ENCODE measurements at places on chromosomes 1 and 21.

- no peak for DNase-seq
These were observed 324.4 kb downstream of the KCTD3 start for GRCh38 chr1:215891266-215892057.

DNA sequence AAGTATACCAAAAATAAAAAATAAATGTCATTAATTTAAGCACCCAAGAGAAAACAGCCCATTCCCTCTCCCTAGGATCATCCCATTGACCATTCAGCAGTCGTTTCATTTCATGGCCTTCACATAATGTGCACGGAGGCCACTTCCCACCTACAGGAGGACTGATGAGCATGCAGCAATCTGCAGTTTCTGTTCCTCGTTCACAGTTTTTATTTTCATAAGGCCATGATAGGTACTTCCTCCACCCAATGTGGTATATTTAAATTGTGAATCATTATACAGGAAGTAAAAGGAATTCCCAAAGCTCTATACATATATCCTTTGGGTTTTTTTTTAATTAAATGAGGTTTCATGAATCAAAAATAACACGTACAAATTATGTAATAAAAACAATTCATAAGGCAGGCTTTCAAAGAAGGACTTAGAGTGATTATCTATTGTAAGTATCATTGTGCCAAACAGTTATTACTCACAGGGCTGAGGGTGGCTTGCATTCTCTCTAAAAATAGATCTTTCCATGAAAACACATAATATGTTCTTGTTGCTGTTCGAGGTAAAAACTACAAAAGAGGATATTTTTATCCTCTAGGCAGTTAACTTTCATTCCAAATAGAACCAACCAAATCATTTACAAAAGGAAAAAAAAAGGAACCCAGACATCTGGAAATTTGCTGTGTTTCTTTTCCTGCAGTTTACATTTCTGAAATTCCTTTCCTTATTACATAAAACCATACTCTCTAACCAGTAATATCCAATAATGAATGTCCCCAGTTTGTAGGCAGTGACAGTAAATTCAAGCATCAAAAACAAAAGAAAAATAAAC is 27.5 kb upstream of the SLC44A3 start:
- no peak for DNase-seq

DNA sequence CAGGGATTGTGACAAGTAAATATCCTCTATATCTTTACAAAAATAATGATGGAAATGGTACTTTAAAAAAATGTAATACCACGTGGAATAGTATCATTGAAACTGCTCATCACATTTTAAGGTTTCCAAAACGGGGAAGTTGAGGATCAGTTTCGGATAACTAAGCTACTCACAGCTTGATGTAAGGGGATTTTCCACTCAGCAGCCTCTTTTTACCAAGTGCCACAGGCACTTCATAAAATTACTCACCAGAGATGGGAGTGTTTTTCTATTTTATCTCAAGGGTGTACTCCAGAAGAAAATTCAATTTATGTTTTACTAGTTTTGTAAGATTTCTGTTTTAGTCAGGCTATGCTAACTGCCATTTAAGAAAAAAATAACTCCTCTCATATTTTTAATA is 91.7 kb downstream of the TPR start:
- no peak for DNase-seq

DNA sequence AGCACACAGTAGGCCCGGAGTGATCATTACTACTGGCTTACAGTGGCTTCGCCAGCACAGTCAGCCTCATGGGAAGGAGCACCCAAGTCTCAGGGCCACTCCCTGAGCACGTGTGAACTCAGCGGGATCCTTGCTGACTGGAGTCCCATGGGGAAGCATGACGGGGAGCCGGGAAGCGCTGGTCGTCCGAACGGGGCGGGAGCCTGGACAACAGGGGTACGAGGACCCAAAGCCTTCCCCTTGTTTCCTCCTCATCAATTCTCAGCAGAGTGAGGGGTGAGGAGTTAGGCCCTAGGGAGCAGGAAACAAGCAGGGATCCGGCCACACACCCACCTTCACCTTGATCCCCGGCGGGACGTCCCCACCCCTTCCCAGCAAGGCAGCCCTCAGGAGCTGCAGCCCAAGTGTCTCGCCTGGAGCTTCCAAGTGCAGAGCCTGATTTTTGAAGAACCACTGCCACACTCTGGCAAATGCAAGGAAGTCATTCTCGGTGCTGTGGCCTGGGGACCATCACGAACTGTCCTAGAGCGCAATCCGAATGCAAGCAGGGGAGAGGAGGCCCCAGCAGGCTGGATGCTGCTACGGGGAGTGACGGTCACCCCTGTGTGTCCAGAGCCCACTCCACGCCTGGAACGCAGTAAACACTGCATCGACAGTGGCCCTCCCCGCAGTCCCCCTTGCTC is 35.5 kb downstream of the TOMM20 start:
- no peak for DNase-seq

GRCh38 chr1:114831276-114831994 is 23.2 kb upstream of the SYCP1 start:
- DNase-seq = no peak
